CD4-positive, alpha-beta memory T cell (primary cell): ENCODE measurements at places on chromosomes 7 and 10. TPM values are rescaled to one million over a fixed set of nuclear protein-coding genes. Genes with fewer than 3 reads are reported as not detected.

DNA sequence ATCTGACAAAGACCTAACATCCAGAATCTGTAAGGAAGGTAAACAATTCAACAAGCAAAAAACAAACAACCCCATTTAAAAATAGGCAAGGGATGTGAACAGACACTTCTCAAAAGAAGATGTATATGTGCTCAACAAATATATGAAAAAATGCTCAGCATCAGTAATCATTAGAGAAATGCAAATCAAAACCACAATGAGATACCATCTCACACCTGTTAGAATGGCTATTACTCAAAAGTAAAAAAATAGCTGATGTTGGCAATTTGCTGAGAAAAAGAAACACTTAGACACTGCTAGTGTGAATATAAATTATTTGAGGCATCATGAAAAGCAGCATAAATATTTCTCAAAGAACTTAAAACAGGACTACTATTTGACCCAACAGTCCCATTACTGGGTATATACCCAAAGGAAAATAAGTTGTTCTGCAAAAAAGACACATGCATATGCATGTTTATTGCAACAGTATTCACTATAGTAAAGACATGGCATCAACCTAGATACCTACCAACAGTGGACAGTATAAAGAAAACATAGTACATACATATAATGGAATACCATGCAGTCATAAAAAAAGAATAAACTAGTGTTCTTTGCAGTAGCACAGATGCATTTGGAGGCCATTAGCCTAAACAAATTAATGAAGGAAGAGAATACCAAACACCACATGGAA, 980.1 kb downstream of the KCNMA1 start:
- H3K27ac ChIP-seq: no peak overlapping the region
- DNase-seq: no peak
- H3K27me3 ChIP-seq: no peaks in the 10 kb centered on the region
- H3K4me1 ChIP-seq: no peaks in the 10 kb centered on the region
- H3K36me3 ChIP-seq: no peaks in the 10 kb centered on the region
- no peak overlapping the region for H3K4me3 ChIP-seq

The HMX2 gene
- total RNA-seq: not detected

GRCh38 chr10:5971315-5971832, 6.0 kb downstream of the IL15RA start:
- H3K27ac ChIP-seq: peak overlapping the region; percentile 36
- H3K4me1 ChIP-seq: peaks cover 41% of the 10 kb centered on the region
- no peaks in the 10 kb centered on the region for H3K27me3 ChIP-seq
- H3K36me3 ChIP-seq: peaks cover under 1% of the 10 kb centered on the region

DNA sequence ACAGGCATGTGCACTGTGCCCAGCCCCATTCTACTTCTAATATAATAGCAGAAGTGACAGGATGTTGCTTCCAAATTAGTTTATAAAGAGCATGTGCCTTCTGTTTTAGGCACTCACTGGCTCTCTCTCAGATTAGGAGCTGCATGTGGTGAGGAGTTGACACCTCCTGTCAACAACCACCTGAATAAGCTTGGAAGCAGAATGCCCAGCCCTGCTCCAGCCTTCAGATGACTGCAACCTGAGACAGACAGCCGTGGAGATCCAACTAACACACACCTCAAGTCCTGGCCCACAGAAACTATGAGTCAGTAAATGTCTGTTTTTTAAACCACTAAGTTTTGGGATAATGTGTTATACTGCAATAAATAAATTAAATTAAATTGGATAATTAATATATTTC, 54.5 kb downstream of the PARD3 start:
- H3K27ac ChIP-seq: no peak overlapping the region
- H3K4me3 ChIP-seq: no peak overlapping the region
- H3K4me1 ChIP-seq: no peaks in the 10 kb centered on the region
- H3K27me3 ChIP-seq: no peaks in the 10 kb centered on the region
- H3K36me3 ChIP-seq: no peaks in the 10 kb centered on the region
- no peak for DNase-seq

- no peaks in the 10 kb centered on the region for H3K27me3 ChIP-seq
- H3K4me1 ChIP-seq: peaks cover 17% of the 10 kb centered on the region
- DNase-seq: no peak
- H3K27ac ChIP-seq: no peak overlapping the region
These were observed 29.9 kb upstream of the IFRD1 start for GRCh38 chr7:112420236-112420861.
